ENCODE measurements at places on chromosomes 12 and 14. TPM values are rescaled to one million over a fixed set of nuclear protein-coding genes. Genes with fewer than 3 reads are reported as not detected.

GRCh38 chr12:89386138-89386537, 33.8 kb upstream of the DUSP6 start:
- no peak for DNase-seq

Gene PRR4
- total RNA-seq: 5.0 TPM

Gene HAL
- total RNA-seq: 0.06 TPM

- no peak for DNase-seq
Measured at GRCh38 chr12:75854681-75855309, 176.8 kb downstream of the PHLDA1 start.

Measured in glomerular endothelial cell (primary cell).